ENCODE measurements at places on chromosomes 4 and X.

- no peak for DNase-seq
Observed at GRCh38 chr4:140523370-140523856, 555 bp upstream of the ELMOD2 start.

GRCh38 chrX:39174772-39175417, 373.6 kb downstream of the MID1IP1 start:
- DNase-seq, result no peak

DNA sequence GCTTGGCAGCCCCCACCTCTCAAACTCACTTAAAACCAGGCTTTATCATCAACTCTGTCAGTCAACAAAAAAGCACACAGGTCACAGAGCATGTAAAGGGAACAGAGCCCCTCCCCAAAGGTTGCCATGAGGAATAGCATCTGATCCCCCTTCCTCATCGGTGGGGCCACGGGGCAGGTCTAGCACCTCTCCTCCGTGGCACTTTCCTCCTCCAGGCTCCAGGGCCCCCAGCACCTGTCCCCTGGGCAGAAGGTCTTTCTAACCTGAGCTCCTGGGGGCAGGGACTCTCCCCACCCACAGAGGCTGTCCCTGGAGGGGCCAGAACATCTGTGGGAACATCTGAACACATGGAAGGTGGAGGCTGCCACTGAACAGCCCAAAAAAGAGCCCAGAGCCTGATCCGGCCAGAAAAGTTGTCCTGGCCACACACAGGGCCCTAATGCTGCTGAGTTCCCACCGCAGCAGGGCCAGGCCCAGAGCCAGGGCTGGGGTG, 65.7 kb downstream of the ZFYVE28 start:
- no peak for DNase-seq

DNA sequence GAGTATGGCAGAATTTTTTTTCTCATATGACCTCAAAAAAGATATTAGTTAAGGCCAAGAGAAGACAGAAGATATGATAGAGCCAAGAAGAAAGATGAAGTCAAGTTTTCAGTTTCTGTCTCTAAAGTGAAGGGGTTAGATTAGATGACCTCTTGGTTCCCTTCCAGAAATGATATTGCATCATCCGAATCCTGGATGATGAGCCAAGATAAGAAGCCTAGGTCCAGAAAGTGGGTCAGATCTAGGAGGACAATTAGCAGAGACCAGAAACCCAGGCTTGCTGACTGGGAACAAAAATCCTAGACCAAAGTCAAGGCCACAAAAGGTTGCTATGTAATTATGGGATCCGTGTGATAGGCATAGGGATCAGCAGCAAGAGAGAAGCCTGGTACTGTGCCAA, 20.2 kb downstream of the SATL1 start:
- DNase-seq, result no peak

DNA sequence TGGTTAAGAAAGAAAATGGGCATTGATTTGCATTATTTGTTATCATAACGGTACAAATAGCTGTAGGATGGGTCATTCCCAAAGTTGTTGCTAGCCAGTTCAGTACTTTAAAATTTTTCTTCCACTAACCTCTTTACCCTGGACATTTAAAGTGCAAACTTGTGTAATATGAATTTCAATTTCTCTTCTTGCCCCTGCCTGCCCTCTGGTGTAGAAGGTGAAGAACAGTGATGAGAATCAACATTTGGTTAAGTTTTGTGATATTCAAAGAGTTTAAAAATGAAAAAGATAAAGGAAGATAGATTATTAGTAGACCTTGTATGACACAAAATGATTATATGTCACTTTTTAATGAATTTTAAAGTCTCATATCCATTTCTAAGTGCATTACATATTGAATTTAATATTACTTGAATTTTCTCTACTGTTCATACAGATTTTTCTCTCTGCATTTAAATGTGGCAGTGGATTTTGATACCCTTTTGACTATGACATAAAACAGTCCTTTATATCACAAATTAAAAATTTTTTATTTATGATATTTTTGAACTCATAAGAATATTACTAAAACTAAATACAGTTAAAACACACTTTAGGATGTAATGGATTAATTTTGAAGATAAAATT, 337.7 kb downstream of the BMPR1B start:
- no peak for DNase-seq

- DNase-seq, result no peak
Observed at GRCh38 chr4:6910340-6910959, 824 bp downstream of the TBC1D14 start.

Data from thoracic aorta (tissue), 2 donors.